ENCODE measurements at places on chromosomes 4 and X.

DNA sequence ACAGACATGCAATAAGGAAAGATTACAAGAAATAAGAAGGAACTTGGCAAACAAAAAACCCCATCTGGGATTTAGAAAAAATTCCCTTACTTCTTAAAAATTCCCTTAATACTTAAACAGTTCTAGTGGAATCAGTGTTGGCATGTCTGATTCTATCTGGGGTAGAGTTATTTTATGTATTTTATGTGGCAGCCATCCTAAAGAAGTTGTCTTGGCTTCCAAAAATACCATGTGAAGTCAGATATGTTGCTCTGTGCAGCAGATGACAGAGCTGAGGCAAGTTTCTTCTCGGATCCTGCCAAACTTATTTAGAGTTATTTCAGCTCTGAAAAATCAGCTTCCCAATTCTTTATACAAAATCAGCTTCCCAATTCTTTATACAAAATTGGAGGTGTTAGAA is 14.7 kb downstream of the YY2 start:
- H3K27me3 ChIP-seq = no peaks in the 10 kb centered on the region
- DNase-seq = no peak
- no peaks in the 10 kb centered on the region for H3K4me1 ChIP-seq
- no peak overlapping the region for H3K4me3 ChIP-seq
- no peak overlapping the region for H3K27ac ChIP-seq

DNA sequence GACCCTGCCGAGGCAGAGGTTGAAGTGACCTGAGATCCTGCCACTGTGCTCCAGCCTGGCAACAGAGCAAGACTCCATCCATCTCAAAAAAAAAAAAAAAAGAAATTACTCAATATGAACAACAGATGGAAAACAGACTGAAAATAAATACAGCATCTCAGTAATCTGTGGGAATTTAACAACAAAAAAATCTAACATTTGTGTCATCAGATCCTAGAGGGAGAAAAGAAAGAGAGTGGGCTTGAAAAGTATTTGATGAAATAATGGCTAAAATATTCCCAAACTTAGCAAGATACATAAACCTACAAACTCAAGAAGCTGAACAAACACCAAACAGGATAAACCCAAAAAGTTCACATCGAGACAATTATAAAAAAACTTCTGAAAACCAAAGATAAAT is 84.7 kb downstream of the CENPC start:
- H3K27ac ChIP-seq = no peak overlapping the region
- H3K4me1 ChIP-seq = peaks cover 4% of the 10 kb centered on the region

- no peaks in the 10 kb centered on the region for H3K27me3 ChIP-seq
- H3K36me3 ChIP-seq = no peaks in the 10 kb centered on the region
- H3K4me3 ChIP-seq = peak overlapping the region; percentile 63
- no peak for DNase-seq
- peaks cover 66% of the 10 kb centered on the region for H3K4me1 ChIP-seq
These were observed 45.8 kb upstream of the CLCN4 start for GRCh38 chrX:10110984-10111363.

GRCh38 chrX:38774249-38774648 is 27.0 kb upstream of the MID1IP1 start:
- peaks cover 21% of the 10 kb centered on the region for H3K27me3 ChIP-seq
- H3K36me3 ChIP-seq = no peaks in the 10 kb centered on the region
- no peak overlapping the region for H3K27ac ChIP-seq
- H3K4me1 ChIP-seq = peaks cover 4% of the 10 kb centered on the region

DNA sequence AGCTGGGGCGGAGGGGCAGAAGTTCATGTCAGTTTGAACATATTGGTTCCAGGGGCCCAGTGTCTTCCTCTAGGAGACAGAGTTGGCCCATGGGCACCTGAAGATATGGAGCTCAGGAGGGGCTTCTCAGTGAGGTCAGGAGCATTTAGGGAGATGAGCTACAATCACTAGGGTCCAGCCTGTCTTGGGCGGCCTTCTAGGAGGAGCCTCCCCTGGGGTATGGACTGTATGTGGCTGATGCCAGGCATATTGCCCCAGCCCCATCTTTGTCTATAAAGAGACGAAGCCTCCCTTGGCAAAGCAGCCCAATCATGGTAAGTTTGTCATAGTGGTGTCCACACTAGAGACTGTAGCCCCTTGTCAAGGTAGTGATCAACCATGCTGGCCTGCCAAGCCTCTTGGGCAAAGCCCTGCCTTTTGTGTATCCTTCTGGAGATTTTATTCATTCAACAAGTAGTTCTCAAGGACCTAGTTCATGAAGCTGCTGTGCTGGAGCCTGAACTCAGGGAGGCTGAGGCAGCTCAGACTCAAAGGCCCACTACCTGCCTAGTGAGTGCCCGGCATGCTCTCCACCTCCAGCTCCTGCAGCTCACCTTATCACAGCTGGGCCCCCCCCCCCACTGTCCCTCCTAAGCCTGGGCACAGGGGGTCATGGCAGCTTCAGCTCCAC is 5.4 kb upstream of the CNGA2 start:
- peak; percentile 8 for DNase-seq
- no peaks in the 10 kb centered on the region for H3K36me3 ChIP-seq

- H3K27me3 ChIP-seq = no peaks in the 10 kb centered on the region
- no peak overlapping the region for H3K4me3 ChIP-seq
- no peak overlapping the region for H3K27ac ChIP-seq
- H3K36me3 ChIP-seq = no peaks in the 10 kb centered on the region
- peaks cover 10% of the 10 kb centered on the region for H3K4me1 ChIP-seq
- no peak for DNase-seq
These were observed 327.5 kb downstream of the BMPR1B start for GRCh38 chr4:95085124-95085833.

DNA sequence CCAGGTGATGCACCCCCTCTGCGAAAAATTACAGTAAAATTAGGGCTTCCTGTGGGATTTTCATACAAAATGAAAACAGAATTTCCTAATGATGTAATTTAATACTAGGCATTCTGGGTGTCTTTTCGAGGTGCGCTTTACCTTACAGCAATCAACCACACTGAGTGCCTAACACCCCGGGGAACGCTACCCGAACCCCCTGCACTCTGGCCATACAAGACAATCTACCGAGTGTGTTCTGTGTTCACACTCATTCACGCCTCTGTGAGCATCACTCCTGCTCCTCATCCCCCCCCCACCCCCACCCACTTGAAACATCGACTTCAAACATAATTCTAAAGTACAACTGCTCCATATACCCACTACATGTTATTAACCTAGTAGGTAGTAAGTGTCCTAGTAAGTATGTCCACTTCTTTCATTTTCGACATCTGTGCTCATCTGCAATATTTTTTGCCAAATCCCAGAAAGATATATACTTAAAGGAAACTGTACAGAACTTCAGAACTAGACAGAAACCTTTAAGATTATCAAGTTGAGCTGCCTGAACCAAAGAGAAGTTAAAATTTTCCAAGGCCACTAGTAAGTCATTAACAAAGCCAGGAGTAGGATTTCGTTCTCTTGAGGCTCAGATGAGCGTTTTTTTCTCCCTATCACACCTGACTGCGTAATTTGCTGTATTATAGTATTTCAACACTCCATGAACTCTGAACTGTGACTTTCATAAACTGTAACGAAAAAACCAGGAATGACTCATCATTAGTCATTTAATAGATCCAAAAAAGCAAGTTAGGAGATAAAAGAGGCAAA is 80.0 kb downstream of the FAT1 start:
- H3K27me3 ChIP-seq = no peaks in the 10 kb centered on the region
- H3K4me1 ChIP-seq = no peaks in the 10 kb centered on the region
- no peaks in the 10 kb centered on the region for H3K36me3 ChIP-seq
- no peak overlapping the region for H3K27ac ChIP-seq
- no peak for DNase-seq
- no peak overlapping the region for H3K4me3 ChIP-seq

GRCh38 chr4:26130173-26130572 is 190.6 kb upstream of the RBPJ start:
- DNase-seq = no peak
- peaks cover 5% of the 10 kb centered on the region for H3K27me3 ChIP-seq
- no peaks in the 10 kb centered on the region for H3K36me3 ChIP-seq
- H3K4me3 ChIP-seq = no peak overlapping the region
- H3K27ac ChIP-seq = peak overlapping the region; percentile 84

GRCh38 chrX:109918753-109919152 is 84.2 kb upstream of the TMEM164 start:
- no peaks in the 10 kb centered on the region for H3K4me1 ChIP-seq
- no peak overlapping the region for H3K4me3 ChIP-seq
- no peak overlapping the region for H3K27ac ChIP-seq
- no peaks in the 10 kb centered on the region for H3K36me3 ChIP-seq
- peaks cover 13% of the 10 kb centered on the region for H3K27me3 ChIP-seq

DNA sequence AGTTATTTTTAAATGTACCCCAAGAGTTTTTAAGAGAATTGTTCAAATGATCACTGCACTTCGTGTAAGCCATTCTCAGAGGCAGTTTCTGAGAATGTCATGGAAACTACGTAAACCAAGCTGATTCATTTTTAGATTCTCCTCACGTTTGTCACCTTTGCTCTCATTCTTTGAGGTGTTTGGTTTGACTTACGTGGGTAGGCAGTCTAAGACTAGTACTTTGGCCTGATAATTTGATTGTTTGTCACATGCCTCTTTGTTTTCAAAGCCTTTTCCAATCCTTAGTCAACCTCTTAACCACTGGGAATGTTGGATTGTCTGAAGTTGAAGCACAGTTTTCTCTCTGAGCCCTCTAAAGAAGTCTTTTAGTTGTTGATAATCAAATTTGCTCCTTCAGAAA is 10.5 kb downstream of the SEPTIN11 start:
- peaks cover 5% of the 10 kb centered on the region for H3K36me3 ChIP-seq
- DNase-seq = no peak
- H3K27me3 ChIP-seq = no peaks in the 10 kb centered on the region
- peak overlapping the region; percentile 68 for H3K27ac ChIP-seq
- H3K4me1 ChIP-seq = peaks cover 25% of the 10 kb centered on the region

DNA sequence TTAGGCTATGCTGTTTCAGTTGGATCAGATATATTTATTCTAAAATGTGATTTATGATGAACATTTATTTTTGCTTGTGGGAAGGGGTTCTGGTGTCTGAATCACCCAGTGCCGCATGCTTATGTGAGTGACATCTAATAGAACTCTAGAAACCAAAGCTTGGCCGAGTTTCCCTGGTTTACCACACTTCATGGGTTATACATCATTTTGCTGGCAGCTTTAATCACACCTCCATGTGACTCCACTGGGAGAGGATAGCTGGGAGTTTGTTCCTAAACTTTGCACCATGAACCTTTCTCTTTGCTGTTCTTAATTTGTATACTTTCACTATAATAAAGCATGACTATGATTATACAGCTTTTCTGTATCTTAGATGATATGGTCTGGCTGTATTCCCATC is 382.9 kb downstream of the INPP4B start:
- H3K4me3 ChIP-seq = no peak overlapping the region
- H3K4me1 ChIP-seq = no peaks in the 10 kb centered on the region

GRCh38 chr4:17092736-17093437 is 194.4 kb upstream of the LDB2 start:
- H3K4me1 ChIP-seq = no peaks in the 10 kb centered on the region
- H3K36me3 ChIP-seq = no peaks in the 10 kb centered on the region
- H3K27ac ChIP-seq = no peak overlapping the region
- peaks cover 2% of the 10 kb centered on the region for H3K27me3 ChIP-seq

- peak overlapping the region; percentile 93 for H3K4me3 ChIP-seq
- no peak for DNase-seq
- no peaks in the 10 kb centered on the region for H3K27me3 ChIP-seq
- peak overlapping the region; percentile 94 for H3K27ac ChIP-seq
- H3K36me3 ChIP-seq = peaks cover 32% of the 10 kb centered on the region
These were observed 1.7 kb upstream of the TIFA start for GRCh38 chr4:112287258-112287989.

GRCh38 chr4:48432017-48432416 is 51.1 kb upstream of the SLC10A4 start:
- no peak overlapping the region for H3K4me3 ChIP-seq
- no peaks in the 10 kb centered on the region for H3K27me3 ChIP-seq
- peaks cover 46% of the 10 kb centered on the region for H3K4me1 ChIP-seq
- no peak overlapping the region for H3K27ac ChIP-seq
- DNase-seq = no peak

DNA sequence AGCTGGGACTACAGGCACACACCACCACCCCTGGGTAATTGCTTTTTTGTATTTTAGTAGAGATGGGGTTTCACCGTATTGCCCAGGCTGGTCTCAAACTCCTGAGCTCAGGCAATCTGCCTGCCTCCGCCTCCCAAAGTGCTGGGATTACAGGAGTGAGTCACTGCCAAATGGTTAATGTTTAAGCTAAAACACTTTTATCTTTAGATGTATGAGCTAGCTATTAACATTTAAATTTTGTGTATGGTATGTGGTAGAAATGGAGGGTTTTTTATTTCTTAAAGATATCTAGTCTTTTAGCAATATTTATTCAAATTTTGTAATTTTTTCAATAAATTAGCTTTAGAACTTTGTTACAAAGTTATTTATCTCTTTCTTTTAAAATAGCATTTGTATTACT is 1659.8 kb upstream of the ADGRL3 start:
- H3K36me3 ChIP-seq = no peaks in the 10 kb centered on the region

DNA sequence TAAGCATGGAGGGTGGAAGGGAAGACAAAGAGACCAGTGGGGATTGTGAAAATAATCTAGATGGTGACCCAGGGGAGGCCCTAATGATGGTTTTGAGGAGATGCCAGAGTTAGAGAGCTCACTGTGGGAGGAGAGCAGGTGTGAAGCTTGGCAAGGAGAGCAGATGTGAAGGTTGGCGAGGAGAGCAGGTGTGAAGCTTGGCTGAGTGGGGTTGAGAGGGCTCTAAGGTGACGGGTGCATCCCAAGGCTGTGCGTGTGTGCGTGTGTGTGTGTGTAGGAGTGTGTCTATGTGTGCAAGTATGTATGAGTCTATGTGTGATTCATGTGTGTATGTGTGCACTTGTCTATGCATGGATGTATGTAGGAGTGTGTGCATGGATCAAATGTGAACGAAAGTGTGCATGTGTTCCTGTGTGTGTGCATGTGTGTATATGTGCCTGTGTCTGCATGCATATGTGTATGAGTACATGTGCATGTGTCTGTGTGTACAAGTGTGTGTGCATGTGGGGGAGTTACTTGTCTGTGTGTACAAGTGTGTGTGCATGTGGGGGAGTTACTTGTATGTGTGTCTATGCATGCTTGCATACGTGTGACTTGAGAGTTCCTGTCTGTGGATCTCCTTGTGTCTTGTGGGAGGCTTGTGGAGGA is 72.0 kb downstream of the EVC start:
- H3K4me1 ChIP-seq = no peaks in the 10 kb centered on the region
- H3K36me3 ChIP-seq = no peaks in the 10 kb centered on the region
- H3K27ac ChIP-seq = no peak overlapping the region
- DNase-seq = no peak
- H3K4me3 ChIP-seq = no peak overlapping the region

GRCh38 chrX:122850326-122850725 is 333.8 kb upstream of the GRIA3 start:
- DNase-seq = no peak
- H3K4me1 ChIP-seq = no peaks in the 10 kb centered on the region
- no peak overlapping the region for H3K4me3 ChIP-seq
- H3K27me3 ChIP-seq = peaks cover 2% of the 10 kb centered on the region

DNA sequence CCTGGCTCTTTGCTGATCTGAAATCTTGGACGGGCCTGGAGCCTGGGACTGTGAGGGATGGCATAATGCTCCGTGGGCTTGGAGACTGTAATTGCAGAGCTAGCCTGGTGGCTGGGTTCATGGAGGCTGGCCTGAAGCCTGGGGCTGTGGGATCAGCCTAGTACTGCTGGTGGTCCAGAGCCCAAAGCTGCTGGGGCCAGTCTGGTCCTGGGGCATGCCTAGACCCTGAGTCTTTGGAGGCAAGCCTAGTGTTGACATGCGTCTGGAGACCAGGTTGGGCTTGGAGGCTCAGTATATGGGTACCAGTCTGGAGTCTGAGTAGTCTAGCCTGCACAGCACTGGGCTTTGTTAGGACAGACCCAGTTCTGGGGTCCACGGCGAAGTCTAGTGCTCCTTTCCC is 172.0 kb upstream of the ZC4H2 start:
- DNase-seq = no peak
- H3K4me3 ChIP-seq = no peak overlapping the region
- peaks cover 65% of the 10 kb centered on the region for H3K36me3 ChIP-seq
- H3K27me3 ChIP-seq = peaks cover 14% of the 10 kb centered on the region
